ENCODE measurements at places on chromosomes 2 and 18. TPM values are rescaled to one million over a fixed set of nuclear protein-coding genes. Genes with fewer than 3 reads are reported as not detected.
A peak's percentile ranks its signal among the peaks of the same experiment; 100 is the strongest.

RNF144A gene
- 1.8 TPM for total RNA-seq

DNA sequence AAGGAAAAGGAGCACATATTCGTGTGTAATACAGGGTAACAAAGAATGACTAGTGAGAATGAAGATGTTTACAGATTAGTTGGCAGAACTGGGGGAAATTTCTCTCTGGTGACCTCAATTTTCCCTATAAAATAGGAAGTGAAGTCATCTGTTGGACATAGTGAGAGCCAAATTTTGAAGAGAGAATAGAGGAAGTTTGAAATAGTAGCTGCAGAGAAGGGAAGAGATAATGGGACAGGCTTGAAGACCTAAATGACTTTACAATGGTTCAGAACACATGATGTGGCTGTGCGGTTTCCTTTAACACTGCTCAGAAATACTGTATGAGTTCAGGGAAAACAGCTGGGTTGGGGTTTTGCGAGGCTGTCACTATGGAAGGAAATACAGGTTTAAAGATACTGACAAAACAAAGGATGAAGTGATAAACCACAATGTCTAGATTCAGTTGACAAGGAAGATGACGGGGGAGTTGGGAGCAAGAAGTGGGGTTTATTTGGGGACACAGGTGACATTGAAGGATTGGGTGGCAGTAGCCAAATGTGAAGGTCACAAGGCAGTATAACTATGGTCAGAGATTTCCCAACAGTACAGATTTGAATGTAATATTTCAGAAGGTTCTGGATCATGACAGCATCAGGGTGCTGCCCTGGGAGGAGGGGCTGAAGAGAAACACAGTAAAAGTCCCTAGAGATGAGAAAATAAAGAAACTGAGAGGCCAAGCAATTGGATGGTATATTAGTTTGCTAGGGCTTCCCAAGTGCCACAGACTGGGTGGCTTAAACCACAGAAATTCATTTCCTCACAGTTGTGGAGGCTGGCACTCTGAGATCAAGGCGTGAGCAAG lies 82.6 kb upstream of the TANK start:
- peak; percentile 63 for DNase-seq
- H3K4me3 ChIP-seq, result no peak overlapping the region
- peak overlapping the region; percentile 22 for H3K27ac ChIP-seq
- no peaks in the 10 kb centered on the region for H3K27me3 ChIP-seq
- no peaks in the 10 kb centered on the region for H3K4me1 ChIP-seq

DNA sequence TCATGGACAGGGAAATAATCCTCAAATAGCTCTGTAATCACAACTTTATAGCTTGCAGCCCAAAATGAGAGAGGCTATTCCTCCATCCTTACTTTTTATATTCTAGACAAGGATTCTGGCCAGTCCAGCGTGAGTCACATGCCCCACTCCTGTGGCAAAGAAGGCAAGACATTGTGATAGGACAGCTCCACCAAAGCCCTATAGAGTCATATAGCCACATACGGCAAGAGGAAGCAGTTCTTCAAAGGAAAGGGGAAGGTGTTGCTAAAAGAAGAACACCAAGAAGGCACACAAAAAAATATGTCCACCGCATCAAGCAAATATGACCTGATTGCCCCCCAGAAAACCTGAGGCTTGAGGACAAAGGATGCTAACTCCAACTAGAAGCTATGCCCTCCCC lies 3.4 kb upstream of the GFPT1 start:
- peaks cover 3% of the 10 kb centered on the region for H3K4me1 ChIP-seq
- H3K27me3 ChIP-seq, result no peaks in the 10 kb centered on the region
- DNase-seq, result no peak
- peaks cover 9% of the 10 kb centered on the region for H3K36me3 ChIP-seq
- no peak overlapping the region for H3K4me3 ChIP-seq

QPCT gene
- total RNA-seq, result 1.8 TPM

GRCh38 chr2:168961450-168962229 lies 60.5 kb downstream of the G6PC2 start:
- H3K4me3 ChIP-seq, result no peak overlapping the region
- H3K4me1 ChIP-seq, result no peaks in the 10 kb centered on the region
- H3K27me3 ChIP-seq, result no peaks in the 10 kb centered on the region
- H3K27ac ChIP-seq, result no peak overlapping the region

TRIM43 gene
- not detected for total RNA-seq

- H3K27ac ChIP-seq, result no peak overlapping the region
- peaks cover 3% of the 10 kb centered on the region for H3K4me1 ChIP-seq
- no peaks in the 10 kb centered on the region for H3K27me3 ChIP-seq
Observed at GRCh38 chr2:196293751-196294515, 122.6 kb upstream of the STK17B start.

- H3K36me3 ChIP-seq, result no peaks in the 10 kb centered on the region
- H3K4me3 ChIP-seq, result no peak overlapping the region
- no peaks in the 10 kb centered on the region for H3K4me1 ChIP-seq
- H3K27me3 ChIP-seq, result no peaks in the 10 kb centered on the region
- H3K27ac ChIP-seq, result no peak overlapping the region
Observed at GRCh38 chr2:2098458-2099167, 232.5 kb downstream of the MYT1L start.

TET3 gene
- 22.7 TPM for total RNA-seq

- no peaks in the 10 kb centered on the region for H3K36me3 ChIP-seq
- H3K27ac ChIP-seq, result peak overlapping the region; percentile 98
- DNase-seq, result peak; percentile 40
Observed at GRCh38 chr2:47070920-47071824, 83.9 kb downstream of the STPG4 start.

PNPT1 gene
- 4.2 TPM for total RNA-seq

- no peak overlapping the region for H3K4me3 ChIP-seq
- H3K36me3 ChIP-seq, result no peaks in the 10 kb centered on the region
- no peaks in the 10 kb centered on the region for H3K27me3 ChIP-seq
Observed at GRCh38 chr18:42365591-42365990, 410.6 kb downstream of the PIK3C3 start.

DNA sequence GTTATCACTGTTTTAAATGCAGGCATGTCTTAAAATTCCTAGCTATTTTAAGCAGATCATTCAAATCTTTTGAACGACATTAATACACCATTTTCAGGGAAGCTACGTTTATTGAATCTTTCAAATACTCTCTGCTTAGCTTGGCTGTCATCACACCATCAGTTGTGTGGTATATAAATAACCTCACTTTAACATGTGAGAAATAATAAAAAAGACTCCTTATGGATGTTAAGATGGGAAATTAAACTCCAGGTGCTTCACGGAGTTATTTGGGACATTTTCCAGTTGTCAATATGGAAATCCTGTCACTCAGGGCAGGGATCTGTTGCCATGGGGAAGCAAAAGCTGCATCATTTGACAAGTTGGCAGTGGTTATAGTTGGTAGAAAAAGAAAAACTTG lies 649.2 kb upstream of the CDH2 start:
- no peaks in the 10 kb centered on the region for H3K27me3 ChIP-seq
- H3K4me3 ChIP-seq, result no peak overlapping the region

CPLX4 gene
- not detected for total RNA-seq

DNA sequence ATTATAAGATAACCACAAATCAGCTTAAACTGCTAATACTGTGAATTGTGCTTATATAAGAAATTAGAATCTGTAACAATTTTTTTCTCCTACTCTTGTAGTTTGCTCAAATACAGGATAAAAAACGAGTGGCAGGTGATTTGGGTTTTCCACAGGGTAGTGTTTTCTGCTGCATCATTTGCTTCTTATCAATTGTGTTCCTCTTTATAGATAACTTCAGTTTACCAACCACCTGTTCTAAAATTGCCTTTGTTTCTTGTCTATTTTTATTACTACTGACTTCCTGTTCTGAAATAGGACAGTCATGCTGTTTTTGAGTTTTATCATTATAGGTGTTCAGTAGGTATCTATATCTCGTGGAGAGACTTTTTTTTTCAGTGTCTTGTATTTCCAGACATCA lies 56.9 kb downstream of the MFSD6 start:
- no peak overlapping the region for H3K4me3 ChIP-seq
- H3K27me3 ChIP-seq, result no peaks in the 10 kb centered on the region
- H3K27ac ChIP-seq, result no peak overlapping the region
- peaks cover 16% of the 10 kb centered on the region for H3K4me1 ChIP-seq
- DNase-seq, result no peak

All from ascending aorta (tissue), 2 donors.